ENCODE measurements at places on chromosomes 6 and 20. TPM values are rescaled to one million over a fixed set of nuclear protein-coding genes. Genes with fewer than 3 reads are reported as not detected.

DNA sequence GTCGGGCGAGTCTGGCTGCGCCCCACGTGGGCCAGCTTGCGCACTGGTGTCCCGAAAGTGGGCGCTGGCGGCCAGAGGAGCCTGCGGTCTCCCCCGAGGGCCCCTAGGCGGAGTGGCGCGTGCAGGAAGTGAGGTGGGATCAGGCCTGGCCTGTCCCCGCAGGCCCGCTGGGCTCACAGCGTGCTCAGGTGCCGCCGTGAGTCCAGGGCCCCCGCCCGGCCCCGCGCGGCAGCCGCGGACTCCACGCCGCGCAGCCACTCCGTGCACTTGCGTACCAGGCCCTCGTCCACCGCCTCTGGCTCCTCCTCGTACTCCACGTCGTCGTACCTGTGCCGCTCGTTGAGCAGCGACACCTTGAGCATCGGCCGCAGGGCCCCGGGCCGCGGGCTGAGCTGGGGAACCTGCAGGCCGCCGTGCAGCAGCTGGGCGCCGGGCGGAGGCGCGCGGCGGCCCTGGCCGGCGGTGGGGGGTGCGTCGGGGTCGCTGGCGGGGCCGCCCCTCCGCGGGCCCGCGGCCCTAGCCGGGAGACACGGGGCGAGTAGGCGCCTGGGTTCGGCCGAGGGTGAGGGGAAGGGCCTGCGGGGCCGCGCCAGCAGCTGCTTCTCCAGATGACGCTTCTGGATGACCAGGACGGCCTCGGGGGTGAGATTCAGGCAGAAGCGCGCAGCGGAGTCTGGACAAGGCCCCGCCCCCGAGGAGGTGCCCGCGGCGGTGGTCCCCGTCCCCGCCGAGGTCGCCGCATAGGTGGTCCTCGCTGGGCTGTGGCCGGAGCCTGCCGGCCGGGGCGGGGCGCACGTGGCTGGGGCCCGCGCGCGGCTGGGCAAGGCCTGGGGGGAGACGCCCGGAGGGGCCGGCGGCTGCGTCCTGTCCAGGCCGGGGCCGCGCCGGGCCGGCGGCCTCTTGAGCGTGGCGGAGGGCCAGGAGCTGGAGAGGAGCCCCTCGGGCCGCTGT, 835 bp downstream of the PRR18 start:
- no peaks in the 10 kb centered on the region for H3K36me3 ChIP-seq
- no peak for DNase-seq
- H3K4me1 ChIP-seq = no peaks in the 10 kb centered on the region

GRCh38 chr6:151690303-151690702, 117.2 kb upstream of the ESR1 start:
- no peaks in the 10 kb centered on the region for H3K4me1 ChIP-seq
- H3K4me3 ChIP-seq = peak overlapping the region; percentile 30
- peak overlapping the region; percentile 48 for H3K27ac ChIP-seq
- DNase-seq = peak; percentile 33

DNA sequence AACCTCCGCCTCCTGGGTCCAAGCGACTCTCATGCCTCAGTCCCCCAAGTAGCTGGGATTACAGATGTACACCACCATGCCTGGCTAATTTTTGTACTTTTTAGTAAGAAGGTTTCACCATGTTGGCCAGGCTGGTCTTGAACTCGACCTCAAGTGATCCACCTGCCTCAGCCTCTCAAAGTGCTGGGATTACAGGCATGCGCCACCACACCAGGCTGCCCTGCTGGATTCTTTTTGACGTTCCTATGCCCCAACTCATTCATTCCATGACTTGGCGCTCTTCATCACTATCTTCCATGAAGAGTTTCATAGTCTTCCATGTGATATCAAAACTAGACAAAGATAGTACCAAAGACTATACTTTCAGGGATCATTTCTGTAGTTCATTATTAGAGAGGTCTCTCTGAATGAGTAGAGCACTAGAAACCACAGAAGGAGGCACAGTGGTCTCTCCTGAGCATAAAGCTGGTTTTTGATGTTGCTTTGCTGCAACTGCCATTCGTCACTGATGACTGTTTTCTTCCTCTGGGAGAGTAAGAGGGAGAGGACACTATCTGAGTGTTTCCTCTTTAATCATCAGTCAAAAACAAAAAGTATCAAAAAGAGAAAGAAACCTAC, 23.5 kb downstream of the DNAAF9 start:
- H3K4me3 ChIP-seq = no peak overlapping the region
- no peaks in the 10 kb centered on the region for H3K27me3 ChIP-seq
- H3K27ac ChIP-seq = no peak overlapping the region

DNA sequence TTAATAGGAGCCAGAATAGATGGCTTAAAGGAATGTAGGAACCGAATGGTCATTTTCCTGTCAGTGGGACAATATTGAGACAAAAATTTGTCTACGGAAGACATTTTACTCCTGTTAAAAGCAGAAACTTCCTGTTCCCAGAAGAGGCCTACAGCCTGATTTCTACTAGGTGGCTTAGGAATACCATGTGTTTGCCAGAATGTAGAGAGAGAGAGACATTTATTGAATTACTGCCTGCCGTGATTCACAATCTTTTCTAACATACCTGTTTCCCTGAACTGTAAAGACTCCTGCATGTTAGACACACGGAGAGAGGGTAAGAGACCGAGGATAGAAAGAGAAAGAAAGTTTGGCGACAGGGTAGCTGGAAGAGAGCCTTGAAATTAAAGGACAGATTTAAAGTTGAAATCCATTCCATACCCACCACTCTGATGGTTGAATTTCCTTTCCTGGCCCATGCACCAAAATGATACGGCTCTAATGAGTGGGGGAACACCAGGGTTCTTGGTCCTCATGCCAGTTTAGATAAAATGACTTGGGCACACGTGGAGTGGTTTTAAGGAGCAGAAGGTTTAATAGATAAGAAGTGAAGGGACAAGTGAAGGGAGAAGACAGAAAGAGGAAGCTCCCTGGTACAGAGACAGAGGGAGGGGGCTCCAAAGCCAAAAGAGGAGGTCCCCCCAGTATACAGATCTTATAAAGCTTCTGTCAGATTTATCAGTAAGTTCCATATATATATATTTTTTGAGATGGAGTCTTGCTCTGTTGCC, 22.5 kb downstream of the NCOA3 start:
- no peak overlapping the region for H3K4me3 ChIP-seq
- no peaks in the 10 kb centered on the region for H3K27me3 ChIP-seq
- no peak overlapping the region for H3K27ac ChIP-seq

GRCh38 chr6:130900913-130901312, 73.7 kb downstream of the SMLR1 start:
- H3K4me1 ChIP-seq = no peaks in the 10 kb centered on the region
- peak; percentile 22 for DNase-seq
- H3K4me3 ChIP-seq = no peak overlapping the region
- H3K36me3 ChIP-seq = no peaks in the 10 kb centered on the region
- H3K27me3 ChIP-seq = no peaks in the 10 kb centered on the region

Gene C6orf58
- not detected for total RNA-seq

Gene MUC22
- not detected for total RNA-seq
